ENCODE measurements at places on chromosomes 1 and 21. TPM values are rescaled to one million over a fixed set of nuclear protein-coding genes. Genes with fewer than 3 reads are reported as not detected.

The FCAMR gene
- total RNA-seq: not detected

DNA sequence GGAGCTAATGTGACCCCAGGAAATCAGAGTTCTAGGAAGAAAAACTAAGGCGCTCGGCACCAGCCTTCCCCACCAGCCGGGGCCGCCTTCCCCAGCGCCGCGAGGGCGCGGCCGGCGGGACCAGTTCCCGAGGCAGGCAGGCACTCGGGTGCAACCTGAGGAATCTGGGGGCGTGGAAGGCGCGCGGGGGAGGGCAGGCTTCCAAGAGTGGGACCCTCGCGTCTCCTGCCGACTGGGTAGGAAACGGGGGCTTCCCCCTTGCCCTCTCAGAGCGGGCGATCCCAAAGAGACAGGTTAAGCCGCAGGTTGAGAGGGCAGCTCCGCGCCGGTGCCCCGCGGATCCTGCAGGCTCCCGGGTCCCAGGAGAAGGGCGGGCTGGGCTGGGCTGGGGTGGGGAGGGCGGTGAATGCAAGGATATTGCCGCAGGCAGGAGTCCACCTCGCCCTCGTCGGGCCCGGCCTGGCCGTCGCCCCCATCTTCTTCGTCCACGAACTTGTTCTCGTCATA, 431 bp downstream of the ARPC5 start:
- DNase-seq: no peak

- DNase-seq: no peak
Measured at GRCh38 chr1:58709540-58710175, 9.8 kb upstream of the MYSM1 start.

DNA sequence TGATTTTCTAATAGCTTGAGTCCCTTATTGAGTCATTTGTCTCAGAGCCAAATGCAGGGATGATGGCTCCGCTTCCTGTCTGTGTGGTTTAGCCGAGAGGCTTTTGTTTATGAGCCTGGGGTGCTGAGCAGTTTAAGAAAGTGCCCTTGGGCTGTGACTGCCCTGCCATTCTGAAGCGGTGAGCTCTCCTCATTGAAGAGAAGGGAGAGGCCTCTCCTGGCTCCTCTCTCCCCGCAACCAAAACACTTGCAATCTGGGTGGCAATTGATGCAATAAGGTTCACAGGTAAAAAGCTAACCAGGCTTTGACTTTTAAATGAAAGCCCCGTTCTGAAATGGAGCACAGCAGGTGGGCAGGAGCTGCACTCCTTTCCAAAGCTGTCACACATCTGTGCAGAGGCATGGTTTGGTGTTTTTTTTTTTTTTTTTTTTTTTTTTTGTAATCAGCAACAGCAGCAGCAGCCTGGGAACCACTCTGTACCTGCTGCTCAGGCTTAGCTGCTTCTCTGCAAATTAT, 403.7 kb downstream of the SIPA1L2 start:
- DNase-seq: peak; percentile 73
